ENCODE measurements at places on chromosomes 7 and 10.
A peak's percentile ranks its signal among the peaks of the same experiment; 100 is the strongest.

DNA sequence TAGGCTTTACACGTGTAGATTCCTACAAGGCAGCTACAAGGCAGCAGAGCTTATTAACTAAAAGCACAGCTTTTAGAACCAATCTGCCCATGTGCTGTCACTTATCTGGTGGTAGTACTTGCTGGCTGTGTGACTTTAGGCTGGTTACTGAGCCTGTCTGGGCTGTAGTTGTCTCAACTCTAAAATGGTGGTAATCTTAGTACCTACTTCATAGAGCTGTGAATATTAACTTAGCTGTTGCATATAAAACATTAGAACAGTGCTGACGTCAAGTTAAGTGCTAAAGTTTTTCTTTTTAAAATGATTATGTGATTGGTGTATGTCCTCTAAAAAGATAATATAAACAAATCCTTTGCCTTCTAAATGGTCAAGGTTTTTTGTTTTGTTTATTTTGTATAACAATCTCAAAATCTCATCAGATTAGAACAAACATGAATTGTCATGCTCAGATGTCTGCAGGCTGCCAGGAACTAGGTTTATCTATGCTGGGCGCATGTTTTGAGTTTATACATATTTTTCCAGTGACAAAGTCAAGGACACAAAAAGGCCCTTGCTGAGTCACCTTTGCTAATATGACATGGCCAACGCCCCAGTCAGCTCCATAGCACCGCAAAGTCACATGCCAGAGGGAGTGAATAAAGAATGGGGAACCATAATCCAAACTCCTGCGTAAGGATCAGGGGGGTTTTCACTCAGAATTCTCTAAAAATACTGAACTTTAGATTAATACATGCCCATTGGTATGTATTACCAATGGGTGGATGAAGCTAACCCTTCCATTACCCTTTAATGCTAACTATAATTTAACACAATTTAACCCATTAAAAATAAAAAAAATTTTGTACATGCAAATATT, 39.8 kb upstream of the ARL4A start:
- DNase-seq, result no peak

- no peak for DNase-seq
Measured at GRCh38 chr7:152859781-152860191, 100.2 kb downstream of the ACTR3B start.

GRCh38 chr10:4267086-4267773, 482.2 kb upstream of the KLF6 start:
- no peak for DNase-seq

DNA sequence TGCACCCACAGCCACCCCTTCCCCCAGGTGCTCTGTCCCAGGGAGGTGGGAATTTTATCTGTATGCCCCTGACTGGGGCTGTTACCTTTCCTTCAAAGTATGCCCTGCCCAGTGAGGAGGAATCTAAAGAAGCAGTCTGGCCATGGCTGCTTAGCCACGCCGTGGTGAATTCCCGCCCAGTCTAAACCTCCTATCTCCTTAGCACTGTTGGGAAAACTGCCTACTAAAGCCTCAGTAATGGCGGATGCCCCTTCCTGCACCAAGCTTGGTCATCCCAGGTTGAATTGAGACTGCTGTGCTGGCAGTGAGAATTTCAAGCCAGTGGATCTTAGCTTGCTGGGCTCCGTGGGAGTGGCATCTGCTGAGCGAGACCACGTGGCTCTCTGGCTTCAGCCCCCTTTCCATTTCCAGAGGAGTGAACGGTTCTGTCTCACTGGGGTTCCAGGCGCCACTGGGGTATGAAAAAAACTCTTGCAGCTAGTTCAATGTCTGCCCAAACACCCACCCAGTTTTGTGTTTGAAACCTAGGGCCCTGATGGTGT, 87.2 kb downstream of the ABCC2 start:
- DNase-seq, result no peak

- DNase-seq, result no peak
Measured at GRCh38 chr7:2710901-2711551, 23.0 kb downstream of the AMZ1 start.

- DNase-seq, result no peak
Measured at GRCh38 chr10:11015446-11015934, 2.2 kb upstream of the CELF2 start.

DNA sequence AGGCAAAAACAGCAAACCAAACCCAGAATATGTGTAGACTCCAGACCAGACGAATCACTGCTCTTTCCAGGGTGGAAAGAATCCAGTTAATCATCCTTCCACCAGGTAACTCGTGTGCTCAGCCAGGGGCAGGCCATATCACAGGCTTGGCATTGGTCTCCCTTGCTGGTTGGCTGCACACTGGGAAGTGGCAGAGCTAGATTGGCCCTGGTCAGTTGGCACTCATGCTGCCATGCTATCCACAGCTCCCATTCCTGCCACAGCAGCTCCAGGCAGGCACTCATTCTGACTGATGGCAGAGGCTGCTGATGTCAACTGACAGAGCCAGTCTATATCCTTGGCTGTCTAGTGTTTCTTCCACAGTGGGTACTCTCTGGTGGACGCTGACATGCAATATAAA, 9.7 kb upstream of the GDF10 start:
- peak; percentile 5 for DNase-seq
